SJSA1 (cell line): ENCODE measurements at places on chromosomes 2 and 18.

DNA sequence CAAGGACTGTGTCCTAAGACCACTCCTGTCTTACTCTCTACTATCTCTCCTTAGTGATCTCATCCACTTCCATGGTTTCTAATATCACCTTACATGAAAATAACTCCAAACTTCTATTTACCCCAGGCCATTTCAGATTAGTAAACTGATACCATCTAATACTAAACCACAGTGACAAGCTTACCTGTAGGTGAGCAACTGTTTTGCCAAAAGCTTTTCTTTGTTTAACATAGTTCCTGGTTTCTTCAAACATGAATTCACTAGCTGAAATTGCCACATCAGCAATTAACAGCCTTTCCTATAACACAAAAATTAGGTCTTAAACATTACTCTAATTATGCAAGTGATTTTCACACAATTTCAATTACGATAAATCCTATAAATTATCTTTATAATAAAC lies 22.1 kb downstream of the ACADL start:
- DNase-seq, result no peak

DNA sequence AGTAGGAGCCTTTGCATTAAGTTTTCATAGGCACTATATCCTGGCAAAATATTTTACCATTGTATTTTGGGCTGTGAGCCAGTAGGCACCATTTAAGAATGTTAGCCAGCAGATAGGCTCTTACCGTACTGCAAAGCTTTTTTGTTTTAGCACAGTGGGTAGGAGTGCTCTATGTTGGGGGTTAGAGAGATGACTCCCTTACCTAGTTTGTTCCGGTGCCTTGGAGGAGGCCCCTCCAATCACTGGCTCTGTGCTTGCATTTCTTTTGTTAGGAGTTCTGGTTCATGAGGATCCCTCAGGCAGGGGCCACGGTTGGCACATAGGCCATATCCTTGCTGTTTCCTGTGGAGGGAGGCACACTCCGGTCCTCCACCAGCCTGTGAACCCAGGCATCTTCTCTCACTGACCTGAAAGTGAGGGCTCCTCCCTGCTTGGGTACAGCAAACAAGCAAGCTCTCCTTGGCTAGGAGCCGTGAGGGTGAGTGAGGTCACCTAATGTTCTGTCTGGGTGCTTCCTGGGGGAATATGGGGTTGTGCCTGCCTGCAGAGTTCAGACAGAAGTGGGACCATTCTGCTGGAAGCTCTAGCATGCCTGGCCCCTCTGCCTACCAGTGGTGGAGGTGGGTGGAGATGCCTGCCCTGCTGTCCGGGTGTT lies 29.8 kb downstream of the LTBP1 start:
- DNase-seq, result no peak

DNA sequence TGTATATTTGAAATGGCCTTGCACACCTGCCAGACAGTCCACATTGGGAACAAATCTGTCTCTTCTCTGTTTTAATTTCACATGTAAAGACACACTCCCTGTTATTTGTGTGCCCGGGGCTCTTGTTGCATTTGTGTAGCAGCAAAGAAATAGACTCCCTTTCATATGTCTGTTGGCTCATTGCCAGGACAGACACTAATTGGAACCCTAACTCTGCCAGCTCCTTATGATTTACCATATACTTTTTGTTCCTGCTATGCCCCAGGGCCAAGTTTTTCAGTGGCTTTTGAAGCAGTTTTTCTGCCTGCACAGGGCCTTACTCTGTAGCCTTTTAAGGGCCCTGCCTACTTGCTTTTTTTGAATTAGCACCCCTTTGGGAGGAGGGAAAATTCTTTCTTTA lies 396.9 kb downstream of the DLGAP1 start:
- DNase-seq, result no peak

- no peak for DNase-seq
Observed at GRCh38 chr2:231664727-231665126, 43.6 kb upstream of the PTMA start.

- DNase-seq, result no peak
Observed at GRCh38 chr2:99784946-99785345, 295.1 kb upstream of the REV1 start.

DNA sequence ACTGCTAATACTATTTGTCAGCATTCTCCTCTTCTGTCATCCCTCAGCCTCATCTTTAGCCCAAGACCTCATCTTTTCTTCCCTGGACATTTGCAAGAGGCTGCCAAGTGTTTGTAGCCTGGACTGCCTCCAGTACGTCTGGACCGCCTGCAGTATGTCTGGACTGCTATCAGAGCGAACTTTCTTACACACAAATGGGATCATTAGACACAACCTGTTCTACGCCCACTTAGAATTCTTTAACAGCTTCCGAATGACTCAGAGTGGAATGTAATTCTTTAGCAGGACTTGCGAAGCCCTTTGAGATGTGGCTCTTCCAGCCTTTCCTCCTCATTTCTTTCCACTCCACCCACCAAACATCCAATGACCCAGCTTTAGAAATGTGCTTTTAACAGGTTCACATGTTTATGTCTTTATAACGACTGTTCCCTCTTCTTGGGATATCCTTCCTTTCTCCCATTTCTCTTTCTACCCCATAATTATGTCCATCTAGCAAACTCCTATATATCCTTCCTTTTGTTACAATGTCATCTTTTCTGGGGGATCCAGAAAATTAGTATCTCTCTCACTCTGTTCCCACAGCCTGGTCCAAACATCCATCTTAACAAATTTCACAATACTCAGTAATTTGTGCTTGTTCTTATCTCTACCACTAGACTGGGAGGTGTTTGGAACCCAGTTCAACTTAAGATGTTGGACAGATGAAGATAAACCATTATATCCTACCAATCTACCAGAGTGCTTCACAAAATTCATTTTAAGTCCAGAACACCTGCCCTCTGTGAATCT lies 171.3 kb upstream of the PGAP1 start:
- no peak for DNase-seq

GRCh38 chr2:172673056-172673683 lies 62.5 kb upstream of the RAPGEF4 start:
- DNase-seq, result no peak

GRCh38 chr2:201996006-201996405 lies 37.6 kb upstream of the FZD7 start:
- DNase-seq, result no peak

DNA sequence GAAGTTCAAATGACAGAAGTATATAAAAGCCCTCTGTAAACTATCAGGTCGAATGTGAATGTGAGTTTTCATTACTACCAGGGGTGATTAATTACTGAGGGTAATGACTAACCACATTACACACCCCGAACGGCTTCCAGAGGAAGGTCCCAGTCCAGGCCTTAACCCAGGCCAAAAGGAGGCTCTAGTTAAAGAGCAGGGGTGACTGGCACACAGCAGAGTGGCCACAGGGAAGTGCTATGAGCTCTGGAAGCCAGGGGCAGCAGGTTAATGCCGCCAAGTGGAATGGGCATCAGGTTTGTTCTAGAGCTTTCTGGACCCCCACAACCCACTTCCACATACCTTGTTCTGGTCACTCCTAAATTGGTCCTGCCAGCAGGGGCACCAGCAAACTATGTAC lies 87.7 kb downstream of the BCL11A start:
- DNase-seq, result no peak

GRCh38 chr18:3793545-3793944 lies 343.6 kb downstream of the TGIF1 start:
- no peak for DNase-seq

- DNase-seq, result no peak
Observed at GRCh38 chr2:10385501-10385900, 62.6 kb downstream of the ODC1 start.

DNA sequence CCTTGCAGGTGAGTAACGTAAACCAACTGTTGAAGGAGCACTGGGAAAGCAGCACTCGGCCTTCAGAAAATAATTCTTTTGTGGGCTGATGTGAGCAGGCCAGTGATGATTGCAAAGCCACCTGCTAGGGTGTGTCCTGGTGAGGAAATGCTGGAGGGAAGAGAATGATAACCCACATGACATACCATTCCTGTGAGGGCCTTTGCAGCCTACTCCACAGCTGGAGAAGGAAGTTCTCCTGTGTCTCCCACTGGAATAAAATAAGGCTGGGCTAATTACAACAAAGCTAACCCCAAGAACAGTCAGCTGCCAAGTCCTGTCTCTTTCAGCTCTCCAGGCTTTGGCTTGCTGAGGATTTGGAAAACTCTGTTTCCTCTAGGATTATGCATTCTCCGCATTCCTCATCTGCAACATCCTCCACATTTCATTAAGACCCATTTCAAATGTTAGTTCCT lies 16.7 kb upstream of the DSG1 start:
- no peak for DNase-seq

DNA sequence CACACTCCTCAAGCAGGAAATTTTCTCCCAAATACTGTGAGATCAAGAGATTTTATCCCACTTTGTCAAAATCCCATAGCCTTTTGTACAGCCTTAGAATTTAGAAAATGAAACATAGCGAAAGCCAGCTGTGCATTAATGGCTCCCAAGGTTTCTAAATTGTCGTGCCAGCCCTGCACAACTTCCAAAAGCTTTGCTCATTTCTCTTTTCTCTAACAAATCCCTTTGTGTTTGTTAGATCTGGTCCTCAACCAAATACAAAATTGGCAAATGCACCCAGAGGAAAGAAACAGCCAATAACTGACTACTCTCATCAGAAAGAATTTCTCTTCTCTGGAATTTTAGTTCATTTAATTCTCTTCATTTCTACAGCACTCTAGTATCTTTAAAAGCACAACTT lies 361.1 kb downstream of the INSIG2 start:
- no peak for DNase-seq

- no peak for DNase-seq
Observed at GRCh38 chr2:130759906-130760753, 4.8 kb downstream of the AMER3 start.

GRCh38 chr2:208872591-208872990 lies 466.0 kb downstream of the PTH2R start:
- DNase-seq, result no peak

DNA sequence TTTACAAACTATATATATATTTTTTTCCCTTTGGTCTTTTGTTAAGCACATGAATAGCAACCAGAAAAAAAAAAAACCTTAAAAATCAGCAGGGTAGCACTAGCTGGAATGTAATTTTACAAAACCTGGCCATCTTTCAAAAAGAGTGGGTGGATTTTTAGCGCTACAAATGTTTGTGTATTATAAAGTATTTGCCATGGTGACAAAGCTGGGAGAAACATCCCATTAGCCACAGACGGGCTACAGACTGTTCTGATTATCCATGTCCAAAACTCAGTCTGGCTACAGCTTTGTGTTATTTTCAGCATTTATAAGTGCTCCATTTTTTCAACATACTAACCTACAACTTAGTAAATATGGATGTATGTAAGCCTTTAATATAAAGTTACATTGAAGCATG lies 249.5 kb upstream of the TANK start:
- no peak for DNase-seq
